ENCODE measurements at places on chromosomes 6 and 20.

DNA sequence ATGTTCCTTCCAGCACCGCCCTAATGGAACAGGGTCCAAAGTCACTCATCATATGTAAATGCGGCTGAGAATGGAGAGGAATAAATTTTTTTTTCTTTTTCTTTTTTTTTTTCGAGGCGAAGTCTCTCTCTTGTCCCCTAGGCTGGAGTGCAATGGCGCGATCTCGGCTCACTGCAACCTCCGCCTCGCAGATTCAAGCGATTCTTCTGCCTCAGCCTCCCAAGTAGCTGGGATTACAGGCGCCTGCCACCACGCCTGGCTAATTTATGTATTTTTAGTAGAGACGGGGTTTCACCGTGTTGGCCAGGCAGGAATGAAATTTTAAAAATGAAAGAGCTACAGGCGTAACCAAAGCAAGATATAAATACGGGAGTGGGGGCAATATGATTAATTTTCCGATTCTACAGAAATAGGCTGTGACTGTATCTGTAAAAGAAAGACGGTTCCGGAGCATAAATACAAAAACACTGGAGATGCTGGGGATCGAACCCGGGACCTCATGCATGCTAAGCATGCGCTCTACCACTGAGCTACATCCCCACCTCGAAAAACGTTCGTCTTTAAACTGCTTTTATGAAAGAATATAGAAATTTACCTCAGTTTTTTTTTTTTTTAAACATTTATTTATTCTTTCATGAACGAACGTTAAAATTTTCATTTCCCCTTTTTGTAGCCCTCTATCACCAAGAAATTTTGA is 132.2 kb downstream of the GPX5 start:
- DNase-seq = no peak

- no peak for DNase-seq
Measured at GRCh38 chr6:95095855-95096254, 481.5 kb upstream of the MANEA start.

DNA sequence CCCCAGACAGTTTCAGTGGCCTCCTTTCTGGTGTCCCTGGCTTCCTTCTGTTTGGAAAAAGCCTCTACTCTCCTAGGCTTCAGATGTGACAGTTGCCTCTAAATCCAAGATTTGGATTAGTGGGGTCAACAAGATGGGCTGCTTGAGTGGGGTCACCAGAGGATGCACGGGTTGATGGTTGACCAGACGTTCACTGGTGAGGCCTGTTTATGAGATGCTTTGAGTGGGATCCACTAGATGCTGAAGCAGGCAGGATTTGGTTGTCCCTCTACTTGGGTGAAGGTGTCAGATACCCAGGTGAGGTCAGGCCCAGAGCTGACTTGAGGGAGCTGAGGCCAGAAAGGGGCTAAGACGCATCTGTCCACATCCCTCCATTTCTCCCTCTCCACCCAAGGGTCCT is 8.1 kb upstream of the DLGAP4 start:
- no peak for DNase-seq

DNA sequence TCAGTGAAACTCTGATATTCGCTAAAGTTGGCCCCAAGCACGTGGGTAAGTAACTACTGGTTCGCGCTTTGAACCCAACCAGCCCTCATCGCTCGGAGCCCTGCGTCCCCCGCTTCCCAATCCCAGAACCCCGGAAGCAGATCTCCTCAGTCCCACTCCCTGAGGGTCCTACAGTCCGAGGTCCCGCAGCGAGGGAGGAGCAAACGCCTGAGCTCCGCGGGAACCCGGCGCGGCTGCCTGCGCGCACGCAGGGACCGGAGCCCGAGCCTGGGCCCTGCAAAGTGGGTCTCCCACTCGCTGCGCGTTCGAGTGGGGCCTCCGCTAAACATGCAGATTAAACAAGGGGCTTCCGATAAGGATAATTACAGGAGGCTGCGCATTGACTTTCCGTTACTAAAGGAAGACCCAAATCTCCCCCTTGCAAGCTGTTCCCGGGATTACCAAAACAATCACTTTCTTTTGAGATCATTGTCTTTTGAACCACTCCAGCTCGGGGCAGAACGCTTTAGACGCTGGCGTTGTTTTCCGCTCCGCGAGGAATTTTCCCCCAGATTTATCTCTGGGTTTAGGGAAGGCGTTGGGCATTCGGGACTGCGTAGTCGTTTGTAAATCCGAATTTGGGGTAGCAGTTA is 1.3 kb upstream of the VSX1 start:
- no peak for DNase-seq

DNA sequence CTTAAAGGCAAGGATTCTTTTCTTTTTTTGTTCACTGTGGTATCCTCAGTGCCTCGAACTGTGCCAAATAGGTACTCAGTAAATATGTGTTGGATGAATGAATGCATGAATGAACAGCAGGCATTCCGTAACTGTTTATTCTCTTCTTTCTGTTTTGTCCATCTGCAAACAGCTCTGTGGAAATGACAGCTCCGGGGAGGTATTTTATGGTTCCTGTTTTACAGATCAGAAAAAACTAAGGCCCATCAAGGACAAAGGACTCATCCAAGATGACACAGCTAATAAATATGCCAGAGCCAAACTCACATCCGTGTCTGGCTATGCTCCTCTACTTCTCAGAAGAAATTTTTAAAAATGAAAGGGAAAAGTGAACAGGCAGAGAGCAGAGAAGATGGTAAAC is 21.0 kb downstream of the JPH2 start:
- DNase-seq = no peak

- DNase-seq = no peak
Measured at GRCh38 chr6:118808793-118809638, 84.9 kb upstream of the ASF1A start.

DNA sequence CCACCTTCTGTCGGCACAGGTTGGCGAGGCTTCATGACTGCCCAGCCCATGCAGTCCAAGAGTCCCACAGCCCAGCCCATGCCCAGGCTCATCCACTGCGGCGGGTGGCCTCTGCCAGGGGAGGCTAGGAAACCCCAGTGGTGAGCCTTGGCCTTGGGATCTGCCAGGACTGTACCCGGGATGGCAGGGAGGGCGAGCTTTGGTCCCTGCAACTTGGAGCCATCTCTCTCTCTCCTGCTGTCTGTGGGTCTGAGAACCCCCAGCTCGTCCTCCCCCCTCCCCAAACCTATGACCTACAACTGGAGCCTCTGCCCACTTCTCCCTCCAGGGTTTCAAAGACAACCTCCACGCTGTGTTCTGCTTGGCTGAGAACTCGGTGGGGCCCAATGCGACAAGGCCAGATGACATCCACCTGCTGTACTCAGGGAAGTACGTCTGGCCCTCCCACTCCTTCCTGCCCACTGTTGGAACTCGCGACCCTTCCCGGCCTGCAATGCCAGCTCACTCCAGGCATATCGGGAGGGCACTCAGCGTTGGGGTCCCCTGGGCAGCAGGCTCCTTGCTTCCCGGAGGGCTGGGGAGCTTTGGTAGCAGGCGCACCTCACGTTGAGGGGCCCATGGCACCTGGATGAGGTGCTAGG is 19.7 kb downstream of the NPEPL1 start:
- no peak for DNase-seq

- DNase-seq = no peak
Measured at GRCh38 chr6:45959534-45960145, 56.0 kb downstream of the CLIC5 start.

DNA sequence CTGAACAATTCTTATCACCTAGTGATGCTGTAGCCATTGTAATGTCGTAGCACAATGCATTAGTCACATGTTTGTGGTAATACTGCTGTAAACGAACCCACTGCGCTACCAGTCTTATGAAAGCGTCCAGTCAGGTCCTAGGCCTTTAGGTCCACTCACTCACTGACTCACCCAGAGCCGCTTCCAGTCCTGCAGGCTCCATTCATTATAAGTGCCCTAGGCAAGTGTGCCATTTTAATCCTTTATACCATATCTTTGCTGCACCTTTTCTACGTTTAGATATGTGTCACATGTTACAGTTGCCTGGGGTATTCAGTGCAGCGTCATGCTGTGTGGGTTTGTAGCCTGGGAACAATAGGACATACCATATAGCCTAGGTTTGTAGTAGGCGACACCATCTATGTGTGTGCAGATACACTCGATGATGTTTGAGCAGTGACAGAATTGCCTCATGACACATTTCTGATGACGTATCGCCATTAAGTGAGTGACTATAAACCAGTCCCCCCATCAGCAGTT is 15.4 kb downstream of the IGF2R start:
- no peak for DNase-seq

Measured in stimulated activated CD8-positive, alpha-beta memory T cell treated with anti-CD3 and anti-CD28 coated beads, Interleukin-2, amount 100 ng/mL, for 1 hour (primary cell).